ENCODE measurements at places on chromosomes 6 and 20.
A peak's percentile ranks its signal among the peaks of the same experiment; 100 is the strongest.

DNA sequence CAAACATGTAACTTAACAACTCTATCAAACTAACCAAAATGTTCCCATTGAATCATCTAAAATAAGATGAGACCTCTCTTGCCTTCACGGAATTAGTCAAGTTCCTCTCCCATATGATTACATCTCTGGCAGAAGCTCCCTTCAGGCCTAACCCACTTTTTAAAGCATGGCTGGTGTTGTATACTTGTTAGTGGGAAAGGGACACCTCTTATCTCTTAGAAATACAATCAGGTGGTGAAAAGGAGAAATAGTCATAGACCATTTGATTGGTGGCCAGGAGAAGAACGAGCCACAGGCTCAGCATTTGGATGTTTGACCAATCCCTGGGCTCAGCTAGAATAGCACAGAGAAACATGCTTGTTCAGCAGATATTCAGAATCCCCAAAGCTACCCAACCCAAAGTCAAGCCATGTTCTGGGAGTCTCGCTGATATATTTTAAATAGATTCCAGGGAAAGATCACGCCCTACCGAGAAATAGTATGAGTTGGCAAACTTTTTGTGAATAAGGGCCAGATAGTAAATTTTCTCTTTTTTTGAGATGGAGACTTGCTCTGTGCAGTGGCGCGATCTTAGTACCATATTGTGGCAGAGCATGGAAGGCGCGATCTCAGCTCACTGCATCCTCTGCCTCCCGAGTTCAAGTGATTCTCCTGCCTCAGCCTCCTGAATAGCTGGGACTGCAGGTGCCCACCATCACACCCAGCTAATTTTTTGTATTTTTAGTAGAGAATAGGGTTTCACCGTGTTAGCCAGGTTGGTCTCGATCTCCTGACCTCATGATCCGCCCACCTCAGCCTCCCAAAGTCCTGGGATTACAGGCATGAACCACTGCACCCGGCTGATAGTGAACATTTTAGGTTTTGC, 126.3 kb upstream of the MYLIP start:
- DNase-seq = no peak

DNA sequence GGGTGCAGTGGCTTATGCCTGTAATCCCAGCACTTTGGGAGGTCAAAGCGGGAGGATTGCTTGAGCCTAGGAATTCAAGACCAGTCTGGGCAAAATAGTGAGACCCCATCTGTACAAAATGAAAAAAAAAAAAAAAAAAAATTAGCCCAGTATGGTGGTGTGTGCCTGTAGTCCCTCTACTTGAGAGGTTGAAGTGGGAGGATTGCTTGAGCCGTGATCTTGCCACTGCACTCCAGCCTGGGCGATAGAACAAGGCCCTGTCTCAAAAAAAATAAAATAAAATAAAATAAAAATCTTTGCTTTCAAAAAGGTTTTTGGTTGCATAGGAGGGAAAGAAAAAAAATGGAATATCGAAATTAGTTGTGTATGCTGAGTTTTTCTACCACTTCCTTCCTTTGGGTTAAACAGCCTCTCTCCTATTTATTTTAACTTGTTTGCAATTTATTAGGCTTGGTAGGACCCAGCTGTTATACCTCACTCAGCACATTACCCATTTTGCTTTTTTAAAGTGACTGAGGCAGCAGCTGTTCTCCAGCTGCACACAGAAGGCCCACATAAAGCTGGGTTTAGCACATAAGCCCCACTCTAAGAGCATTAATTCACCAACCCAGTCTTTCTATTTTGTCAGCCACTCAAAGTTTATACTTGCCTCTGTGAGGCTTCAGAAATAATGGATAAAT, 152.3 kb downstream of the ZFAND3 start:
- DNase-seq = no peak

GRCh38 chr6:18352842-18353241, 34.3 kb upstream of the RNF144B start:
- DNase-seq = no peak

- DNase-seq = no peak
These were observed 730.2 kb upstream of the GJE1 start for GRCh38 chr6:141402489-141402888.

DNA sequence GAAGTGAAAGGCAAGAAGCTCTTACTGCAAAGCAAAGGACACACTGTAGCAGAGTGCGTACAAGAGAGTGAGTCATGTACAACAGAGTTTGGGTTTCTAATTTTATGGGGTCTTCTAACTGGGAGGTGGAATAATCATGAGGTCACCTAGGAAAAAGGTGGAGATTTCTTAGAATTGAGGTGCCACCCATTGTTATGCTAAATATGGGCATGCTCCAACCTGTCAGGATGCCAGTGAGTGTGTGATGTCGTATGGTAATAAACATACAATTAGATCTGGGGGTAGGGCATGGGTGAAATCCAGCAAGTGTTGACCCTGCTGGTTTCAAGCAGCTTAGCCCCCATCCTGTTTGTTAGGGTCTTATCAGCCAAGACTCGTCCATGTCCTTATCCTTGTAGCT, 46.6 kb downstream of the OR2B6 start:
- no peak for DNase-seq

- DNase-seq = no peak
These were observed 9.0 kb upstream of the LCA5 start for GRCh38 chr6:79546186-79546585.

- peak; percentile 33 for DNase-seq
These were observed 184.9 kb downstream of the GPX5 start for GRCh38 chr6:28710466-28711191.

DNA sequence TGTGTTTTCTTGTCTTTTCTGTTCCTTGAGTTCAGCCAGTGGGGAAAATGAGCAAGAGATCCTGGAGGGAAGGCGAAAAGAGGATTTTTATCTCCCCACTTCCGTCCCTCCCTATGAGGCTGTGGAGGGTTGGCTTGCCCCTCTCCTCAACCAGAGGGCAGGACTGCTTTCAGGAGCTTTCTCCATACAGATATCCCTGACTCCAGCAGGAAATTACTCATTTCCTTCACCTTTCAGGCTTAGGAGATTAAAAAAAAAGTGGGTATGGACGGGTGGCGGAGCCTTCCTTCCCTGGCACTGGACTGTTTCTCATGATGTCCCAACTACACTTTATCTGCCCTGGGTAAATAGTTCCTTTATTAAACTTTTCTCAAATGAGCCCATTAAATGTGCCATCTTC, 241.2 kb downstream of the FRK start:
- no peak for DNase-seq

DNA sequence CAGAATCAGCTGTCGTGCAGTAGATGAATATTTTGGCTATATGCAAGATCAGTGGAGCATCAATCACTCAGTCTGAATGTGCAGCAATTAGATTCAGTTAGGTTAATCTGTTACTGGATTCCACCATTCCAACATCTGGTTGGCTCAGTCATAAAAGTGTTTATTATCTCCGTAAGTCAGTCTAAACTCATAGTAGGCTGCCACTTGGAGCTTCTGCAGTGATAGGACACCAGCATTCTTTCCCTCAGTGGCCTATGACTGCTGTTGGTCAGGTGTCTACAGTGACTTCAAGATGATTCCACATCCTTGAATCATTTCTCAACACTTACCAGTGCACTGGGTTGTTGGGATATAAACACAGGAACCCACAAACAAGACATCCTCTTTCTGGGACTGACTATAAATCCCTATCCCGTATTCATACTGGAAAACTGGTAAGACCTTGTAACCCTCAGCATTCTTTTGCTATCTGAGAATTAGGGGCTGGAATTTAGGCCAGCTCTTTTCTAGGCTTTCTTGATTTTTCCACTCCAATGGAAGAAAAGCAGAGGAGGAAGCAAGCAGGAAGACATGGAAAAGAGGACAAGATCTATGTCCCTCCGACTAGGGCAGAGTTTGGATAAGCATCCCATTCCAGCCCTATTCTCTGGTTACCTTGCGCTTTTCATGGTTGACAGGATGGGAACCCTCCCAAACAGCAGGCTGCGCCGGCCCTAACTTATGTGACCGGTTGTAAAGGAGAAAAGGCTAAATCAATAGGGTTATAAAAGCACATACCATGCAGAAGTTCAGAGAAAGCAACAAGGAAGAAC, 919.6 kb downstream of the KIF16B start:
- no peak for DNase-seq

- no peak for DNase-seq
These were observed 158.0 kb upstream of the TCF21 start for GRCh38 chr6:133730881-133731280.

GRCh38 chr6:85192186-85192585, 257.7 kb upstream of the NT5E start:
- DNase-seq = no peak

GRCh38 chr20:58097943-58098342, 130.5 kb downstream of the ANKRD60 start:
- no peak for DNase-seq

- no peak for DNase-seq
These were observed 122.8 kb downstream of the UST start for GRCh38 chr6:148869585-148869984.

DNA sequence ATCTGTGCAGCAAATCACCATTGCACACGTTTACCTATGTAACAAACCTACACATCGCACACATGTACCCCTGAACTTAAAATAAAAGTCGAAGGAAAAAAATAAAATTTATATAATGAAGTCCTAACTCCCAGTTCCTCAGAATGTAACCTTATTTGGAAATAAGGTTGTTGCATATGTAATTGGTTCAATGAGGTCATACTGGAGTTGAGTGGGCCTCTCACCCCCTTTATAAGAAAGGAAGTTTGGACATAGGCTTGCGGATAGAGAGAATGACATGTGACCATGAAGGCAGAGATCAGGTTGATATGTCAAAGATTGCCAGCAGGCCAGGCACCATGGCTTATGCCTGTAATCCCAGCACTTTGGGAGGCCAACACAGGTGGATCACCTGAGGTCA, 16.1 kb upstream of the ZBTB22 start:
- DNase-seq = no peak

Measured in stimulated activated naive CD8-positive, alpha-beta T cell treated with anti-CD3 and anti-CD28 coated beads, Interleukin-15, Interleukin-2, amounts not matched to agents 100 U/mL and 50 U/mL, for 24 hours (primary cell).